Skin of body (tissue), 3 donors: ENCODE measurements at places on chromosomes 1 and 21. TPM values are rescaled to one million over a fixed set of nuclear protein-coding genes. Genes with fewer than 3 reads are reported as not detected.

Gene MIA3
- total RNA-seq, result 44.8 TPM

Gene PTPN7
- total RNA-seq, result 1.4 TPM

Gene EEIG2
- total RNA-seq, result 22.2 TPM

Gene CLCNKB
- 0.20 TPM for total RNA-seq

Gene EDARADD
- 3.0 TPM for total RNA-seq

Gene ATP6V1G3
- total RNA-seq, result not detected

Gene TRIM33
- total RNA-seq, result 61.4 TPM

Gene GRIK3
- total RNA-seq, result 0.59 TPM

Gene FLG2
- 139 TPM for total RNA-seq

Gene VASH2
- 11.6 TPM for total RNA-seq

Gene OR2G6
- not detected for total RNA-seq

Gene OR10J1
- not detected for total RNA-seq
